Mucosa of descending colon (tissue), 3 donors: ENCODE measurements at places on chromosomes 6 and 20.

- DNase-seq: no peak
Measured at GRCh38 chr6:168152306-168152963, 73.4 kb upstream of the FRMD1 start.

- peak; percentile 37 for DNase-seq
Measured at GRCh38 chr6:166202321-166202733, 34.7 kb upstream of the TBXT start.

GRCh38 chr6:106764353-106764980, 135.1 kb downstream of the QRSL1 start:
- DNase-seq: no peak

DNA sequence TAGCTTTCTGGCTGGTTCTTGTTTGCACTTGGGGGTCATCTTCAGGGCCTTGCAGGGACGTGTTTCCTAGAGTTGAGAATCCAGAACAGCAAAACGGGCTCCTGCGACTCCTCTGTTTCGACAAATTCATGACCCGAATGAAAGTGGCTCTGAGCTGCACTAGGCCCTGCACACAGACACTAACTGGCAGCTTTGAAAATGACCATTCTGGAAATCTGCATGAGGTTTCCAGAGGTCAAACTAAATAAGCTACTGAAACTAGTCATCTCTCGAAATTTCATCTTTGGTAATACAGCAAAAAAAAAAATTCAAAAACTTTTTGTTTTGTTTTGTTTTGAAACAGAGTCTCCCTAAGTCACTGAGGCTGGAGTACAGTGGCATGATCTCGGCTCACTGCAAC, 15.5 kb upstream of the BMP7 start:
- no peak for DNase-seq

- DNase-seq: no peak
Measured at GRCh38 chr6:138601128-138601527, 101.8 kb upstream of the NHSL1 start.

DNA sequence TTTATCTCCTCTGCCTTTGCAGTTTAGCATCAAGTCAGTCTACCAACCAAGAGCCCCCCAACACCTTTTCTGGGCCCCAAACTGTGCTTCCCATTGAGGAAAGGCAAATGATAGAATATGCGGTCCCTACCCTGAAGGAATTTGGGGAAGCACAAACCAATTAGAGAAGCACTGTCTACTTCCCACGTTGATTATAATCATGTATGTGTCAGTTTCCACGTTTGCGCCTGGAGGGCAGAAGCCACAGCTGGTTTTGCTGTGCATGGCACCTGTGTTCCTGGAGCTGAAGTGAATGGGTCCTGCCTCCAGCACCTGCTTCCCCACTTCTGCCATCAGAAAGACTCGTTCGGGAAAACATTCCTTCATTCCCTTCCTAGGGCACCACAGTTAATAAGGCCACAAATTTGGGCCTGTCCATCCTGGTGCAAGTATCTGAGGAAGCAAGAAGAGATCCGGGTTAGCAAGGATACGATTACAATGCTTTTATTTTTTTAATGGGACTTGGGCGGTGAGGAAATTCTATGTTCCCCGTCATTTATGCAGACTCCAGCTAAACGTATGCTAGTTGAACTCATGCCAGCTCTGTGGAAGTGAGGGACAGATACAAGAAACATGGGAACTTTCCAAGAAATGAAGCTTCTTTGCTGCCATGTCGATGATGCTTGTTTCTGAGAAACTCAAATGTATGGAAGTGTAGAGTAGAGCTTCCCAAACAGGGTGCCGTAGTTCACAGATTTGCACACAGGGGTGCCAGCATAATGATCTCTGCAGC, 333.5 kb downstream of the NRN1 start:
- DNase-seq: no peak

GRCh38 chr6:40442591-40442990, 144.6 kb downstream of the LRFN2 start:
- no peak for DNase-seq

GRCh38 chr6:135651964-135652755, 154.6 kb upstream of the AHI1 start:
- DNase-seq: no peak

DNA sequence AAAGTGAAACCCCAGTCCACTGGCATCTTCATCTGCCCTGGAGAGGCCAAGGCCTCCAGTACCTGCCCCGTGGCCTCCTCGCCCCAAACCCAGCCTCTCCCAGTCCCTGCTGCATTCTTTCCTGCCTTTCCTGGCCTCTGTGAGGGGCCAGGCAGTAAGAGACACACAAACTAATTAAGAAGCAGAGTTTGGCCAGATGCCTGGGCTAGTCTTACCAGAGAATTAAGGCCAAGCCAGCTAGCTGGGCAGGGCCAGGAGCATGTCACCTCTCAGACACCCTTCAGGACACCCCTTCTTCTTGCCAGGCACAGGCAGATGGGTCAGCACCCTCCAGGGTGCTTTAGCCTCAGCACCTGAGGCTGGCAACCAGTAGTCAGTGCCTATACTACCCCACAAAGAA, 2.4 kb downstream of the MDGA1 start:
- DNase-seq: no peak

DNA sequence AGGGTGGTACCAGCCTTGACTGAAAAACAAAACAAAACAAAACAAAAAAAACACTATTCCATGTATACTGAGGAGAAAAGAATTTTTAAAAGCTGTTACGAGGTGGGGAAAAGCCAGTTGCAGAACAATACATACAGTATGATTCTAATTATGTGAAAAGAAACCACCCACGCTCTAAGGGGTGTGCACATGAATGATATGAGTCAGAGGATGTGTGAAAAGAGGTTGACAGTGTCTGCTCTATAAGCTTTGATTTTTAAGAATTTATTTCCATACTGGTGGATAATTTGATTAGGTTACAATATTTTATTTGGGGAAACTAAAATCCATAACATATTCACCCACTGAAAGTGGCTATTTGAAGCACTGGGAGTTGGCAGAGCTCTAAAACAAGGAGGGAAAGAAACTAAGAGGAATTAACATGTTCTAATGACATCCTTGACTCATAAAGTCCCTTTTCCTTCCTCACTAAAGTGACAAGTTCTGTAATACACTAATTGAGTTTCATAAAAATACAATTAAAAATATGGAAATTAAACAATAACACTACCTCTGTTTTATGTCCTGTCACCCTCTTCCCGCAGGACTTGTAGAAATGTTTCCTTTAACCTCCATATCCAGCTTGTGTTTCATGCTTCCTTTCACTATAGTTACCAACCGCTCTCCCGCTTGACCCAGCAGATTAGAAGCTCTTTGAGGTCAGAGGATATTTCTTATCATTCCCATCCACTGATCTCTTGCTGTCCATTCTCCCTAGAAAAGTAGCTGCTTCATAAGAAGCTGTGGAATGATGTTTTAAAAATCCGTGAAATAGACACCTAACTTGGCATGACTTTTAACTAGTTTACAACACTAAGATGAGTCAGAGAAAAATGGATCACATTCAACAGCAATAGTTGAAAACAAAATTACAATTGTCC, 118.6 kb upstream of the CCDC28A start:
- DNase-seq: no peak

- no peak for DNase-seq
Measured at GRCh38 chr20:20740541-20740940, 28.1 kb upstream of the RALGAPA2 start.

DNA sequence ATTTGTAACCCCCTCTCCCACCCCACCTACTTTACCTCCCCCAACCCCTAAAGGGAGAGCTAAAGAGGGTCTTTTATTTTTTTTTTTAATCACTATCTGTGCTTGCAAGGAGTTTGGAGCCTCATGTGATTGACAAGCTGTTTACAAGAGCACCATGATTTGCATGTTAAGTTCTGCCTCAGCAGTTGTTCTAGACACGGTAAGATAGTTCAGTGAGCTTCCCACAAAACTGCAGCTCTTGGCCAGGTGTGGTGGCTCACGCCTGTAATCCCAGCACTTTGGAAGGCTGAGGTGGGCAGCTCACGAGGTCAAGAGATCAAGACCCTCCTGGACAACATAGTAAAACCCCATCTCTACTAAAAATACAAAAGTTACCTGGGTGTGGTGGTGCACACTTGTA, 5.0 kb upstream of the PXDC1 start:
- no peak for DNase-seq

- no peak for DNase-seq
Measured at GRCh38 chr20:43825581-43825980, 89.1 kb upstream of the TOX2 start.

DNA sequence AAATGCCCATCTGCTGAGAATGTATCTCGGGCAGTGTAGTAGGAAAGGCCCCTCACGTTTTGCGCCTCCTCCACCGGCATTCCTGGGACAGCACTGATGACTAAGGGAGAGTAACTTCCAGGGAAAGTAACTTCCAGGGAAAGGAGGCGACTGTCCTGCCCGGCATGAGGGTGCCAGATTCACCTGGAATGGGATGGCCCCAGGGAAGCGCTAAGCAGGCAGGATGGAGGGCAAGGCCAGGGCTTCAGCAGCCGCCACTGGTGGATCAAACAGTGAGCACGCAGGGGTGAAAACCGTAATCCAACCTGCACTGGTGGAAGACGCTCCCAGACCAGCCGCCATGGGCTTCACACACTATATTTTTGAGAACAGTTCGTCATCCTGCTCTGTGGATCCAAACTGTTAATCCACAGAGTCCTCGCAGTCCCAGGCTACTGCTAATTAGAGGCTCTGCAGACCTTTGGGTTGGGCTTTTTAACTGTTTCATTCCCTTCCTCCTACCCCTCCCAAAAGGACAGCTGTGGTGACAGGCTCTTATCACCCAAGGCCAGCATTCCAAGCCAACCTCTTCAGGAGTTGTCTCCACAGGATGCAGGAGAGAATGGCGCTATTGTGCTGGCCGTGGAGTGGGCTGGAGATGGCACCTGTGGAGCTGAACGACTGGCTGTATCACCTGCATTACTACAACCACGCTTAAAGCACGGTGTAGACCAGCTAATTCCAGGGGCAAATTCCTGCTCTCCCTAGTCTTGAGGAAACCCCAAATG, 178.9 kb downstream of the DLL1 start:
- DNase-seq: no peak

DNA sequence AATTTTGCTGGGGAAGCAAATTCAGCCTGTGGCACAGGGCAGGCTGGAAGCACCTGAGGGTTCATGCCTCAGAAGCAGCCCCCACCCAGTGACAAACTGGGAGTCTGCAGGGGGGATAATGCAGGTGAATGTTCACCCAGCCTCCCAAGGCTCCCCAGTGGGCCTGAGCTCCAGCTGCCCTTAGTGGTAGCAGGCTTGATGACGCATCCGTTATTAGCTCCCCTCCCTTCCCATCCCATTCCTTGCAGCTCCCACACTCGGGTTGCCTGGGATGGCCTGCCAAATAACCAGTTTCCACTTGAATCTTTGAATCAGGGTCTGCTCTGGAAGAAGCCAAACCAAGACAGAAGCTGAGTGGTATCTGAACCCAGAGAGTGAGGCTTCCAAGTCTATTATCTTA, 15.8 kb downstream of the KCNK15 start:
- no peak for DNase-seq

DNA sequence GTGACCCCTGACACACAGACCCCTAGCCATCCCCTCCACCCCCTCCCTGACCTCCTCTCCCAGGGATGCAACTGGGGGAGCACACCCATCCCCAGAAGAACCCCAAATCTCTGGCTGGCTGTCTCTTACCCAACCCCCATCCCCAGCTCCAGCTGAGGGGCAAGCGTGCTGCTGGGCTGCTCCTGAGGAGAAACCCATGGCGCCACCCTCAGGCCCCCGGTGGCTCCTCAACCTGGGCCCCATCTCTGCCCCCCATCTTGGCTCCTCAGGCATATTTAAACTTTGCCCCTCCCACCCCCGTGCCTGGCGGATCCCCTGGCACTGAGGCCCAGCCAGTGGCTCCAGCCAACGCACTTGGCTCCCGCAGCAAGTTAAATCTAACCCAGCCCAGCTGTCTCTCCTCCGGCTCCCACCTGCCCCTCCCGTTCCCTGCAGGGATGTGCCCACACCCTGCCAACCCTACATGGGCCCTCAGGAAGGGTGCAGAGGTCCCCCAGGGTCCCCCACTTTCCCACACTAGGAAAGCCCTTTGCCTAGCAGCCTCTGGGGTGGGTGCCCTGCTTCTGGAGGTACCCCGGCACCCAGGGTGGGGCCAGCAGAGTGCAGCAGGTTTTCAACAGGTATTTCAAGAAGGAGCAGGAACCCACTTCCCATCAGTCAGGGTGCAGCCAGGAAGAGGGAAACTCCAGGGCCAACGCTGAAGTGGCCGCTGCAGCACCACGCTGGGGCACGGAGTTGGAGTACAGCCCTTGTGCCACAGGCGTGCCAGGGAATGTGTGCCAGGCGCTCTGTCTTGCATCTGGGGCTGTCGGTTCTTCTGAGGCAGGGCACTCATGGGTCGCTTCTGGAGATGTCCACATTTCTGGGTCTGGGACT, 5.3 kb upstream of the OSBPL2 start:
- no peak for DNase-seq

- no peak for DNase-seq
Measured at GRCh38 chr20:49762940-49763766, 49.5 kb upstream of the B4GALT5 start.

DNA sequence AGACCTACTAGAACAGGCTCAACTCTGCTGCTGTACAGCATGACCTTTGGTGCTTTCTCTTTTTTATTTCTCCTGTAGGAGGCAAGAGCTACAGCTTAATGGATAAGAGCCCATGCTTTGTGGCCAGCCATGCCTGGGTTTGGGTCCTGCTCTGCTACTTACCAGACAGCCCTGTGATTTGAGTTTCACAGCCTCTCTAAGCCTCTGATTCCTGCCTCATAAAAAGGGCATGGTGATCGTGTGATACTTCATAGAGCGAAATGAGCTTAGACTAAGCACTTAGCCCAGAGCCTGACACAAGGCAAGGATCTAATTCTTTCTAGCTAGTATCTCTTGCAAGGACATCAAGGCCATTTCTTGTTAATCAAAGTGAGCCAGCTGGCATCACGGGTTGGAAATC, 19.3 kb upstream of the PDE7B start:
- no peak for DNase-seq

DNA sequence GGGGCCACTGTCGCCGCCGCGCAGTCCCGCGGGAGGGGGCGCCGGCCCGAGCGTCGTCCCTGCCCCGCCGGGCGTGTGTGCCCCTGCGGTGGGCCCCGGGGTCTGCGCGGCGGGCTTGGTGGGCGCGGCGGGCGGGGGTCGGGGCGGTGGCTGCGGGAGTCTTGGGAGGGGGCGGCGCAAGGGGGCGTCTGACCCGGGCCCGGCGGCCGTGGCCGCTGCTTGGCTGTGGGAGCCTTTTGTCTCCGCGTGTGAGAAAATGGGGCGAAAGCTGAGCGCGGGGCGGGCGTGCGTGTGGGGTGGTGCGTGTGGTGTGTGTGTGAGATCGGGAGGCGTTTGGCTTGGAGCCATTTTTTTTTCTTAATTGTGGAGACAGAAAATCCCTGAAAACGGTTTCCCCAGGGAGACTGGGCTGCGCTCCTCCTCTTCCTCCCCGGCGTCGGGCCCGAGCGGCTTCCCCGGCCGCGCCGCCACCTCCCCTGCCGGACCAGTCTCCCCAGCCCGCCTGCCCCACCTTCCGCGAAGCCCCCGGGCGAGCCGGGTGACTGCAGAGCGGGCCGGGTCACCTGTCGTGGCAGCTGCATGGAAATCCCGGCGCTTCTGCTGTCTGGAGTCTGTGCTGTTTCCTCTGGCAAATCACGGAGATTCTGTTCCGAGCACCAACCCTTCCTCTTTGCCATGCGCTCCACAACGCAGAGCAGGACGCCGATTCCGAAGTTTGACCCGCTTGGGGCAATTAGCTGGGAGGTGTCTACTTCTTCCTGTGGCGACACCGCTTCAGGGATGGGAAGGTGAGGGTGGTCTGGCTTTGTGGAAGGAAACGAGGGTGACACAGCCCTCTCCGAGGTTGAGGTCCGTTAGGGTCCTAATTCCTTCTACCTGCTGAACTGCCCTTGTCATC, 64.4 kb downstream of the GTF2H5 start:
- DNase-seq: peak; percentile 78

GRCh38 chr6:111651185-111652034, 45.7 kb upstream of the TRAF3IP2 start:
- no peak for DNase-seq

- no peak for DNase-seq
Measured at GRCh38 chr6:113112086-113112485, 745.1 kb upstream of the MARCKS start.
